GM03348 (cell line): ENCODE measurements at places on chromosomes 2 and 18.
A peak's percentile ranks its signal among the peaks of the same experiment; 100 is the strongest.

DNA sequence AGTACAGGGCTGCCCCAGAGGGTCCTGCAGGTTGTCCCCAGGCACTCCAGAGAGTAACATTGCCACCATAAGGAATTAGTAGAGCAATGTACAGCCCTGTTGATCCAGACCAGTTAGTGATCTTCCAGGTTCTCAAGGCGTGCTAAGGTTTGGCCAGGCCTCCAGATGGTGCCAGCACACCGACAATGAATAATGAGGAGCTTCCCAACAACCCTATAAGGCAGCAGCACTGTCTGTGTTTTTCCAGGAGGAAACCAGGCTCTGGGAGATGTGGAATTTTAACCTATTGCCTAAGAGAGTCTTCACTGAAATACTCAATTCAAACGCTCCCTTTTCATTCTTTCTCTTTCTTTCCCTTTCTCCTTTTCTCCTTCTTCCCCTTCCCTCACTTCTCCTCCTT lies 122.1 kb downstream of the MGAT5 start:
- DNase-seq, result no peak

DNA sequence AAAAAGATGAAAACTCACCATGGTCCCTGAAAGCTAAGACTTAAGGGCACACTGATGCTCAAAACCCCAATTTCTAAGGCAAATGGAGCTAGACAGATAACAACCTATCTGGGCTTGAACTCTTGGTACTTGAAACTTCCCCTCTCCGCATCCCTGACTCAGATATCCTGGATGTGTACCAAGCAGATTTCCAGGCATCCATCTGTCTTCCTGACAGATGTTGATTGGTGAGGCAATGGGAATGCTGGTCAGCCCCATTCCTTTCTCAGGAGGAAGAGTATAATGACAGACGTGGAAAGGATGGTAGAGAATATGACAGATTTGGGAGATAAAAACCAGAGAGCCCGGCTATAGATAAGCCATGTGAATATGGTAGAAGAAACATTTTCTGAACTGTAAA lies 69.2 kb downstream of the ADD2 start:
- DNase-seq, result no peak

DNA sequence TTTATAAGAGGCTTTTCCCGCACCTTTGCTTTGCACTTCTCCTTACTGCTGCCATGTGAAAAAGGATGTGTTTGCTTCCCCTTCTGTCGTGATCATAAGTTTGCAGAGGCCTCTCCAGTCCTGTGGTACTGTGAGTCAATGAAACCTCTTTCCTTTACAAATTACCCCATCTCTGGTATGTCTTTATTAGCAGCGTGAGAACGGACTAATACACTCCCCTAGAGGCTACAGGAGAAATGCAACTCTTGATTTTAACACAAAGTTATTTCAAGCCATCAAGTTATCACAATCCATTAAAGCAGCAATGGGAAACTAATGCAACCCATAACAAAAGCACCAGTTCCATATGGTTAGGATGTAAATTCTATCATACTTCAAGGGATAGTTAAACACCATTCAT lies 1378.8 kb upstream of the DDX18 start:
- DNase-seq, result no peak

GRCh38 chr2:95296880-95297487 lies at the start of gene KCNIP3:
Gene KCNIP3 (plus strand): TSS chr2:95297347. CDS start chr2:95297439, 92 bp downstream.
- DNase-seq, result no peak

DNA sequence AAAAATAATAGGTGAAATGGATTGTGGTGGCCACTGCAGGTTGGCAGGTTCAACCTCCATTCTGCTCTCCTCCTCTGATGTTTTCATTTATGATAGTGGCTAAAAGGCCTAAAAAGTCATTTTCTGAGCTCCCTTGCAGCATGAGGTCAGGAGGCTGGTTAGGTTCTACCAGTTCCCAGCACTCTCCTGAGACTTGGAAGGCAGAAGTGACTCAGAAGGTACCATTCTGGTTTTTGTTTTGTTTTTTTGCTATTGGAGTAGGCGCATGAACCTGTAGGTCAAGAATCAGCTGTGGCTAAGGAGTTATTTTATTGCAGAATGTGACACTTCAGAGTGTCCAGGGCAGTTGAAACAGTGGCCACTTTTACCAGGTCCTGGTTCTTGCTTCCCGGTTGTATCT lies 181.9 kb downstream of the CCDC102B start:
- DNase-seq, result no peak

DNA sequence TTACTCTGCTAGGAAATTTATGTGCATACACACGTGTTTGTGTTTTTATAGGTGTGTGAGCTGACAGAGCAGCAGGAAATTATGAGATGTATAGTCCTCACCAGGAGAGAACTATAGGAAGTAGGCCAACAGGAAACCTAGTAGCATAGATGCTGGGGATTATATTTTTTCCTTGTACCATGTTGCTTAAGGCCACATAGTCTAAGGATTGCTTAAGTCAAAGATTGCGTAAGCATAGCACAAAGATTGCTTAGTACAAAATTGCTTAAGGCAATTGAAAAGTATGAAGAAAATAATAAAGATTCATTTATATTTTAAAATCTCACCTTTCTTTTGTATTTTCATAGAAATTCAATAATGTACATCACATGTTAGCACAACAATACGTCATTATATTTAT lies 18.7 kb upstream of the CCDC102B start:
- DNase-seq, result peak; percentile 44

- no peak for DNase-seq
These were observed 17.3 kb downstream of the CIB4 start for GRCh38 chr2:26623541-26624495.

DNA sequence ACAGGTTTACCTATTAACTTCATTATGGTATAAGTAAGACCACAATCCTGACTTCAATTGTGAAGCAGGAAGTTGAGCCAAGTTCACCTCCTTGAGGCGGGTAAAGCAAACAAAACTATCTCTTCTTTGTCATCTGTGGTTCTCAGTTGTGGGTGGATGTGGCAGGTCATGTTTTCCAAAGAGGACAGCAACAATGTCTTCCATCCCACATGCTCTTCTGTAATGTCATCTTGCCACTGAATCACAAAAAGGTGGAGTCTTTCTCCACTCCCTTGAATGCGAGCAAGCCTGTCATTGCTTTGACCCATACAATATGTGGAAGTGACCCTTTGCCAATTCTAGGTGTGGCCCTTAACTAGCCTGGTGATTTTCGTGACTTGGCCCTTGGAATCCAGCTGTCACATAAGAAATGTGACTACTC lies 98.7 kb downstream of the GRB14 start:
- DNase-seq, result no peak

DNA sequence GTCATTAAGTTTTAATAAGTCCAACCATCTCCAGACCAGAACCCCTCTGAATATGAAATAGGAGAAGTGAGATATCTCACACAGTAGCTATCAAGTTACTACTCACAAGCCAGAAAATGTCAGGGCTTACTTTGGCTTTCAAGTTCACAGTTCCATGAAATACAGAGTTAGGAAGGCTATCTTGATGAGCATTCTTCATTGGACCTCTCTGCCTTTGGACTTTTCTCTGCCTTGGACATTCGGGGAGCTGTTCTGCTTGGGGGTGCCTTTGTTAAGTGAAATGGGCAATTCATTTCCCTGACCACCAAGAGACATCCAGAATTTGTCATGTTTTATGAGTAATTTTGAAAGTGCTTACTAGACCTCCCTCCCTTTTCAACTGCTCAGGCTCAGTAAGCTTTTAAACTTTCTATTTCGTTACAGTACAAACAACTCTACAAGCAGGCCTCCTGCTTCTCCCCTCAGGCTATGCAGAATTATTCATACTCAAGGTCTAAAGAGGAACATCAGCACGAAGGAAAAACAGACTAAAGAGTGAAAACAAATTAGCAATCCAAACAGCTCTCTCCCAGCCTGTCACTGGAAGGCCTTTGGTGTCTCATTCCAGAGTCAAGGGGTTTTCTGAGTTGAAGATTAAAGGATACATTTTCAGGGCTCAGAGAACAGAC lies 95.3 kb downstream of the MREG start:
- no peak for DNase-seq

DNA sequence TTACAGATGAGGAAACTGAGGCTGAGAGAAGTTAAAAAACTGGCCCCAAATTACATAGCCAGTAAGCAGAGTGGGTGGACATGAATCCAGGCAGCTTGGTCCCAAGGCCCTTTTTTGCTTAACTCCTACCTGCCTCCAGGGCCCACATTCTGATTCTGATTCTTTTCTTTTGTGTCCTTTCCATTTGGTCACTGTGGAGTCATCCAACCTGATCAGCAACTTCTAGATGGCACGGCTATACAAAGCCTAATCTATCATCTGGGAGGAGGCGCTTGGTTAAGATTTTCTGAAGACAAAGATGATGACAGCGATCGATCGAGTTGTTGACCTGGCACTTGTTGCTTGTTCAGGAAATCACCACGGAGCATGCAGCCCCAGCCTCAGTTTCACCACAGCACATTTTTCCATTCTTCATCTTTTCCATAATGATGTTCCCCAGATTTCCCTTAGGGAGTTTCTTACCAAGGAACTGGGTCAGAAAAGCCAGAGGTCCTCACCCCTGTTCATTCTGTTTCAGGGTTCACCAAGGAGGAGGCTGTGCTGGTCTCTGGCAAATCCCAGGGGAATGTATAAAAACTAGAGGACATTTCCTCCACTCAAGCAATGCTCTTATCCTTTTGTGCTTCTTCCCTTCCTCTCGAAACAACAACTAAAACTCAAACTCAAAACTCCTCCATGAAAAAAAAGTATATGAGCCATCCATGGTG lies 6.9 kb upstream of the IGFBP2 start:
- DNase-seq, result no peak

- DNase-seq, result no peak
These were observed 33.7 kb downstream of the SETBP1 start for GRCh38 chr18:44714376-44714775.

DNA sequence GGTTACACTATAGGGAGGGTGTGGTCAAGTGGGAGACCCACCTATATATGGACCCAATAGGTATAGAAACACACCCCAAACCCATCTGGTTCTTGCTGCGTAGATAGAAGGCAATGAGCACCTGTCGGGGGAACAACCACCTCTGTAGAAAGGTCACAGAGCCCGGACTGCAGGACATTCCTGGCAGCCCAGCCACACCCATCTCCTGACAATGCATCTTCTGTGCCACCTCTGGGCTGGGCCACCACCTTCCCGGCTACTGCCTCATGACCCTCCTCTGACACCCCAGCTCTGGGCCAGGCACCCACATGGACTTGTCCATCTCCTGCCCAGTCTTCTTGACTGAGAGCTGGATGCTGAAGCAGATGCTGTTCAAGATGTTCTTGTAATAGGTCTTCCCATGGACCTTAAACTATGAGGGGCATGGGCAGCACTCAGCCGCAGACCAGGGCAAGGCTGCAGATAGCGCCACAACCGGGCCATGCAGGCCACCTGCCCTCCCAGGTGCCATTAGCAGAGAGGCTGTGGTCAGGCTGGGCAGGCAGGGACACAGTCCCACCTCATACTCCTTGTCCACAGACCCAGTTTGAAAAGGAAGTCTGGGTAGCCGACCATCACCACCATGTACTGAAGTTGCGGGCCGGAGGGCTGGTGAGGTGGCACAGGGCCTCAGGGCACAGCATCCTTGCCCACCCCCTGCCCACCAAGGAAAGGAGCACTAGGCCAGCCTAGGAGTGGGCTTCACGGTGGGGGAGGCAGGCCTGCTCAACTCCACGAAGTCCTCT lies 9.3 kb downstream of the ALPG start:
- no peak for DNase-seq

DNA sequence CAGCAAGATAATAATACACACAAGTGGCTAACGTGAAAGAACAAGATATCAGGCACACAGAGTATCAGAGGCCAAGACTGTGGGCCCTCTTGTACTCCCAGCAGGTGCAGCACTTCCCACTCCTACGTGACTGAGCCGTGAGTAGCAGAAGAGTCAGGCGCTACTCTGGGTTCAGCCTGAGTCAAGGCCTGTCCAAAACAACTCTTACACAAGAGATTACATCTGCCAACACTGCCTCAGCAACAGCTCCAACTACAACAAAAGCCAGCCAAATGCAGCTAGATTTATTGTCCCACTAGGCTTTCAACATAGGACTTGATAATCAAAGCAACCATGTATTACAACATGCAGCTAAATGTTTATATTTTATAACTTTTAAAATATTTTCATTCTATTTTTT lies 56.2 kb downstream of the ITSN2 start:
- DNase-seq, result peak; percentile 85

GRCh38 chr18:473802-474201 lies 26.7 kb downstream of the COLEC12 start:
- no peak for DNase-seq

DNA sequence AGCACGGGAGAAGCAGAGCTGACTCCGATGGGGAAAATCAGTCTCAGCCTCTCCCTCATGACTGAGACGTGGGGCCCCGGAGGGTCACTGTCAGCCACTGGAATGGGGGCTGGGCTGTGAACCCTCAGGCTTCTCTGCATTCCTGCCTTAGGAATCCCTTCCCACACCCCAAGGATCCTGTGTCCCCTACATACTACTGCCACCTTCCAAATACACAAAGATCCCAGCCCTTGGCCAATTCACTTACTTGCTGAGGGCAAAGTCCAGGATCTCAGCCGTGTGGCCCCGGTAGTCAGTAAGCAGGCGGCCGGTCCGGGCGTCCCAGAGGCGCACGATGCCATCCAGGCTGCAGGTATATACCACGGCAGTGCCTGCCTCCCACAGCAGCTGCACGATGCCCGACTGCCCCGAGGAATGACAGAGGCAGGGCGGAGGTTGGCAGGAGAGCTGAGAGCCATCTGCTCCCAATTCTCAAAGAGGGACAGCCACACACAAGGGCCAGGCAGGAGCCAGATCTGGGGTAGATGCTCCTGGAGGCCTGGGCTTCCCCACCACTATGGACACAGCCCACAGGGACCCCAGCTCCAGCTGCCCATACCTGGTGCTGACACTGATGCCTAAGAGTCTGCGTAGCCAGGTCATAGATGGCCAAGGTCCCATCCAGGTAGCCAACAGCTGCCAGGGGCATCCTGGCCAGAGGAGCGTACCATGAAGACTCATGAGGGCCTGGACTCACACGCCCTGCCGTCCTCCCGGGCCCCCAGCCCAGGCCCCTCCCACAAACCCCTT lies 4.2 kb downstream of the GPBAR1 start:
- no peak for DNase-seq

DNA sequence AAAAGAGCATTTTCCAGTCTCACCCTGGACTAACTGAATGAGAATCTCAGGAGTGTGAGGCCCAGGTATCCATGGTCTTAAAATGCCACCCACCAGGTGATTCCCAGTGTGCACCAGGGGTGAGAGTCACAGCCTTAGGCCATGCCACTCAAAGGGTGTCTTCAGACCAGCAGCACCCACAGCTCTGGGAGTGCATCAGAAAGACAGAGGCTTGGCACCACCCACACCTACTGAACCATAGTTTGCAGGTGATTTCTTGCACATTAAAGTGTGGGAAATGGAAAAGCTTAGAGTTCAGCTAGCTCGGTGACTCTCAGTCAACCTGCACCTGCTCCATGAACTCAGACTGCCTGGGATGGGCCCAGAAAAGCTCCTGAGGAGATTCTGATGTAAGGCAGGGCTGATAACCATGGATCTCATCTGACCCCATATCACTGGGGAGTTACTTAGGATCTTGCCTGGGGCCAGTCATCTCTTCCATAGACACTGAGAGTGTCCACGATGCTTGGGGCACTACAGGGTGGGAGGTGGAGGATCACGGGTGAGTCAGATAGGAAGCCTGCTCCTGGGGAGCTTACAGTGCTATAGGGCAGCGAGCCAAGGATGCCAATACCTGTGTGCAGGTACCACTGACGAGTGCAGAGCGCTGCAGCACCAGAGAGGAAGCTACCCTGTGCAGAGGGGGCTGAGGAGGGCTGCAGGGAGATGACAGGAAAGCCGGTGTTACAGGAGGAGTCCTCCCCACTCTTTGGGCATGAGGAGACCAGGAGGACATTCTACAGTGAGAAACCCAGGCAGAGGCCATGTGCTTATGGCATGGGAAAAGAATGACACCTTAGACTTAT lies 4.6 kb downstream of the IL37 start:
- no peak for DNase-seq

- peak; percentile 66 for DNase-seq
These were observed 344.6 kb upstream of the CHAC2 start for GRCh38 chr2:53422979-53423378.
